Activated CD4-positive, CD25-positive, alpha-beta regulatory T cell treated with anti-CD3 and anti-CD28 coated beads, Interleukin-2, amount 50 U/mL, for 24 hours (primary cell): ENCODE measurements at places on chromosomes 6 and 20.

DNA sequence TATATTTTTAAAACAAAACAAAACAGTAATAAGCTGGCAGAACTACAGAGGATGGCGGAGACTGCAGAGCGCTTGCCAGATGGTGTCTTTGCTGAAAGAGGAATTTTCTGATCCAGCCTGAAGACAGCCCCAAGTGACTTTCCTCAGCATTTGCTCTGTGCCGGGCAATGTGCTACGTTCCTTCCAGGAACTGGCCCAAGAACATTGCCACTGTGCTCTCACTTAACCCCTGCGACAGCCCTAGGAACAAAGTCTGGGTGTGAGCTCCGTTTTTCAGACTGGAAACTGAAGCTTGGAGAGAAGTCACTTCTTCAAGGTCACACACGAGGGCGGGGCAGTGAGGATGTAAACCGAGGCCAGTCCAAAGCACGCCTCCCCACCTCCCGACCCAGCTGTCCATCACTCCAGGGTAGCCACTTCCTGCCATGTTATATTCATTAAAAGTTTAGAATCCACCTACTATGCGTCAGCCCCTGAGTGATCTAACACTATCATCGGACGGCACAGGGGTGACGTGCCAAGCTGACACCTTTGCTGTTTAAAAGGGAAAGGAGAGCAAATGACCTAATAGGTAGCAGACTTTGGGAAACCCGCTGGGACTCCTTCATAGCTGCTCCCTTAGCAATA is 22.3 kb upstream of the BMP7 start:
- ATAC-seq, result no peak

DNA sequence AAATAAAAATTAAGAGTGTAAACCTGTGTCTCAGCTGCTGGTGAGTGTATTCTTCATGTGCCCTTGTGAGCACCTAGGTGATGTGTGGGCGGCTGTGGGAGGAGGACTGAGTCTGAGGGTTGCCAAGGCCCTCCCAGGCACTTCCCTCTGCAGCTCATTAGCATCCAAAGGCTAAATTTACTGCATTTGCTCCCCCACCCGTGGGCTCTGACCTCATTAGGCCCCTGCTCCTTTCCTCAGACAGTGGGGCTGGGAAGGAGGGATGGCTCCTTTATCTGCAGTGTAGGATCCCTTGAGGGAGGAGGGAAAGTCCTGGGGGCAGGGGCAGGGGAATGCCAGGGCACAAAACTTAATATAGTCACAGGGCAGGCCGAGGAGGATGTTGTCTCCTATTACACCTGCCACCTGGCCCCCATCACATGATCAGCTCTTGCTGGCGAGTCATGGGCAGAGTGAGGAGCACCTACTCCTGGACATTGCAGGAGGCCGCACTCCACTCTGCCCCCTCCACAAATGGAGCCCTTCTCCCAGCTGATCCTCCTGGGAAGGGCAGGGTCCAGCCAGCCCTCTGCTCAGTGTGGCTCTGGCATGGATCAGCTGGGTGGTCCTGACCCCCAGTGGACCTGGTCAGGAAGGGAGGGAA is 133.2 kb downstream of the MRPL14 start:
- no peak for ATAC-seq

DNA sequence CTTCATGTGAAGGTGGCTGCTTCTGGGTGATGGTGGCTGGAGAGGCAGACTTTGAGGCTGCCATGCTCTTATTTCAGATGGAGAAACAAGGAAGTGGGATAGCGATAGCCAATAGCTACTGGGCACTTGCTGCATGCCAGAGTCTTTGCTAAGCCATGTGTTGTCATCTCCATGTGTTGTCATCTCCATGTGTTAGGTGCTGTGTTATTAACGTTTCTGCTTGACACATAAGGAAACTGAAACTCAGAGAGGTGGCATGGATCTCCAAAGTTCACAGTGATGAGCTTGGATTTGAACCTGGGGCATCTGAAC is 16.9 kb downstream of the KIAA1755 start:
- ATAC-seq, result no peak

- no peak for ATAC-seq
These were observed 187.0 kb downstream of the CLVS2 start for GRCh38 chr6:123182998-123183397.

DNA sequence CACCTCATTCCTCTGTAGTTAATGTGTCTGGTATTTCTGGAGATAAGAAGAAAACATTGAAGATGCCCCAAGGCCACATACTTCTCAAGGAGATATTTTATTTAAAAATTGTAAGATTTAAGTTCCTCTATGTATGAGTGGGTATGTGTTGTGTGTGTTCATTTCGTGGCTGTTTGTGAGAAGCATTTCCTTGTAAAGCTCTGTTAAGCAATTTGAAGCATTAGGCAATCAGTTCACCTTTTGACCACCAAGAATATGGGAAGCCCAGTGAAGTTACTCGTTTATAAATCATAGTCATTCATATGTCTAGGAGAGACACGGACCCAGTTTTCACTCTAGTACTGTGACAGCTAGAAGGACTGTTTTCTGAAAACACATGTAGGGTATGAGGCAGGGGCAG is 717.6 kb upstream of the MAP3K7 start:
- no peak for ATAC-seq

- ATAC-seq, result no peak
These were observed 172.0 kb downstream of the KCNQ5 start for GRCh38 chr6:72793641-72794395.

DNA sequence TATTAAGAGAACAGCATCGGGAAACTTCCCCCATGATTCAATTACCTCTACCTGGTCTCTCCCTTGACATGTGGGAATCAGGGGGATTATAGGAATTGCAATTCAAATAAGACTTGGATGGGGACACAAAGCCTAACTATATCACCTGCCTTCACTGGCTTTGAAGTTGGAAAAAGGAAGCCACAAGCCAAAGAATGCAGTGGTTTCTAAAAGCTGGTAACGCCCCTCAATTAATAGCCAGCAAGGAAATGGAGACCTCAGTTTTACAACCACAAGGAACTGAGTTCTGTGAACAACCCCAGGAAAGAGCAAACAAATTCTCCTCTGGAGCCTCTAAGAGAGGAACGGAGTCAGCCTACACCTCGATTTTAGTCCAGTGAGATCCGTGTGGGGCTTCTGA is 244.1 kb downstream of the TFAP2A start:
- no peak for ATAC-seq

DNA sequence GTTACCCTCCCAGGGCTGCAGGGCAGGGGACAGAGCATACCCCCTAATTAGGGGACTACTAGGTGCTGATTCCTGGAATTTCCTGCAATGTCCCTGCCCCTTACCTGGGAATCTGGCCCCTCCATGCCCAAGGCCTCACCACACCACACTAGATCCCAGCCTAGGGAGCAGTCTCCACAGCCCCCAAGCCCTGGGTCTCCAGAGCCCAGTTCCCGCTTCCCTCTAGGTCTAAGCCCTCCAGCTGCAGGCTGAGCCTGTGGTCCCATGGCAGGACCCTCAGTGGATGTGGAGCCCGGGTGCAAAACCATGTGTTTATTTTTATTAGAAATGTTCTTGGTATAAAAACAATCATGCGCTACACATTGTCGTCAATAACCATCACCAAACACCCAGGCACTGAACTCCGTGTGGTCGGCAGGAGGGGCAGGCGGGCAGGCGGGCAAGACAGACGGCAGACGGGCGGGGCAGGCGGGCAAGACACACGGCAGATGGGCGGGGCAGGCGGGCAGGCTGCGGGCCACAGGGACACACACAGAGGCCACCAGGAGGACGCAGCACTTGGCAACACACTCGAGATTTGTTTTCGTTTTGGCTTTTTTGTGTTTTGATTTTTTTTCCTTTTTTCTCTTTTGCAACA is 124.2 kb downstream of the GRM4 start:
- ATAC-seq, result no peak
